ENCODE measurements at places on chromosomes 4 and X.

DNA sequence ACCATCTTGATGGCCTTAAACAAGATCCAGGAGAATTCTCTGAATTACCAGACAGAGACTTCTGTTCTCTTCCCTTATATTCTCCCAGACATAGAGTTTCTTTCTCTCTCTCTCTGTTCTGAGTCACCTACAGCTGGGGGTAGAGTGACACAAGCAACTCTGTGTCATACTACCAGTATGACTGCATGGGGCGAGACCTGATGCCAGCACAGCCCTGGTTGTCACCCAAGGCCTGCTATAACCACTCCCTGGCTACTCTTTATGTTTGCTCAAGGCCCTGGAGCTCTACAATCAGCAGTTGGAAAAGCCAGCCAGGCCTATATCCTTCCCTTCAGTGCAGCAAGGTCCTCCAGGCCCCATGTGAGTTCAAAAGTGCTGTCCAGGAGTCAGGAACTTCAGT, 114.2 kb upstream of the TENT5D start:
- no peak for DNase-seq

- DNase-seq, result no peak
These were observed 324.1 kb upstream of the EMCN start for GRCh38 chr4:100841911-100842310.

DNA sequence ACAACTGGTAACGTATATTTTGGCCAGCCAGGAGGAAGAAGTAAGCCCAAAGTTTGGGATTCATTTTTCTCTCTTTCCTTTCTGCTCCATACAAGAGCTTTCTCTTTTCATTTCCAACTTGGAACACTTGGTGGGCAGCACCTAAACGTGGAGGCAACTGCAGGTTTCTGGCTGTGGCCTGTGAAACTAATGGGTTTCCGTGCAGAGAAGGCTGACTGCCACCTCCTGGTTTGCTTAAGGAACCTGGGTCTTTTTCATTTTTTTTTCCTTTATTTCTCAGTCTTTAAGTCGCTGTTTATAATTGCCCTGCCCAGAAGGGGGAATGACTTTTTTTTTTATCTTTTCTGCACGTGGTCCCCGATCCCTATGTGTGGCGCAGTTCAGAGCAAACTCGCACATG, 15.4 kb downstream of the ZNF718 start:
- no peak for DNase-seq

- no peak for DNase-seq
These were observed 59.0 kb downstream of the AFAP1 start for GRCh38 chr4:7880683-7881082.

GRCh38 chr4:138953961-138954371, 61.6 kb upstream of the NOCT start:
- no peak for DNase-seq

DNA sequence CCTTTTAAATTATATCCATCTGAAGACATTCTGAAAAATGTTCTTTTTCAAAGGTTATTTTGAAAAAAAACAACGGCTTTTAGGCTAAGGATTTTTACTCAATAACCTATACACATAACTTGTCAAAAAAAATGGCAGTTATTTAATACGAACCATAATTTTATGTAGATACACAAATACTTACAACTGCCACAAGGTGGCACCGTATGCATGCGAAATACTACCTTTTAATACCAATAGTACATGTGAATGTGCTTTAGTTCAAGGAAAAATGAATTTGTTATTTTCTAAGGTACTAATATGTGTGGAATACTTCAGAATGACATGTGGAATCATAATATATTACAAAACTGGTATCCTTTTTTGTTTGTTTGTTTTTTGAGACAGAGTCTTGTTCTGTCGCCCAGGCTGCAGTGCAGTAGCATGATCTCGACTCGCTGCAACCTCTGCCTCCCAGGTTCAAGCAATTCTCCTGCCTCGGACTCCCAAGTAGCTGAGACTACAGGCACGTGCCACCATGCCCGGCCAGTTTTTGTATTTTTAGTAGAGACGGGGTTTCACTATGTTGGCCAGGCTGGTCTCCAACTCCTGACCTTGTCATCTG, 4.6 kb upstream of the MAD2L1 start:
- DNase-seq, result peak; percentile 31

- DNase-seq, result no peak
These were observed 320.6 kb downstream of the DTHD1 start for GRCh38 chr4:36601864-36602495.

- DNase-seq, result peak; percentile 12
These were observed 126.6 kb downstream of the PPP4R3C start for GRCh38 chrX:27336466-27337091.

DNA sequence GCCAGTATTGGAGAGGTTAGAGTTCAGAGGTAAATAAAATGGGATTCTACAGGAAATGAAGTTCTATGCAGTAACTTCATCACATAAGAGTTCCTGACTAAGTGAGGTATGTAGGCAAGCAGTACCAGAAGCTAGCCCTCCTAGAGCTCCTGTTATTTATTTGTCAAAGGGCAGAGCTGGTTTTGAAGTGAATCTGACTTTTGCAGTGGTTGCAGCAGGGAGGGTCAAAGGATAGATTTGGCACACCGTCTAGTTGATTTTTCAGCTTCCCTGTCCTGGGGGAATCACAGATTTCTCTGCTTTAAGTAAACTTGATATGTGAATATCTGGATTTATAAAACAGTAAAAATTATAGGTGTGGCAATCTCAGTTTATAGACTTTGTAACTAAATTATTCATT, 130.7 kb downstream of the IL1RAPL2 start:
- DNase-seq, result no peak

GRCh38 chrX:9983846-9984245, 16.7 kb downstream of the CLDN34 start:
- no peak for DNase-seq

DNA sequence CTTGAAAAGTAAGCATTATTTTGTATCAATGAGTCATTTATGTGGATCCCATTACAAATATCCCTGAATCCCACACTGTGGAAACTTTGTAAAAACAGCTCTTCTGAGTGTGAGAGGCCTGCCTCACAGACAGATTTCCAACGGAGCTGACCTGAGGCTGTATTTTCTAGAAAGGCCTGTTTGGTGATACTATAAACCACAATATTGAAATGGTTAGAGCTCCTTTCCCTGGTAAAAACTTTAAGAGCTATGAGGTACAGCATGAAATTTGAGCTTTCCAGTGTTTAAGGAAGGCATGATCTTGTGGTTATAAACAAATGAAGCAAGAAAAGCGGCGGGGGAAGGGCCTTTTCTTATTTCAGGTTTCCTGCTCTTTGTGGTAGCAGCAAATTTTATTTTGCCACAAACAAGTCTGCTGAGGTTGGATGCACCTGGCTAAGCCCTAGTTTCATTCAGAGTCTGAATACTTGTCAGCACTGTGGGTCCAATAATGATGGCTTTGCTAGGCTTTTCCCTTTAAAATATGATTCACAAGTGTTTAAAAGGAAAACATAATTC, 86.8 kb upstream of the ETNPPL start:
- DNase-seq, result no peak

DNA sequence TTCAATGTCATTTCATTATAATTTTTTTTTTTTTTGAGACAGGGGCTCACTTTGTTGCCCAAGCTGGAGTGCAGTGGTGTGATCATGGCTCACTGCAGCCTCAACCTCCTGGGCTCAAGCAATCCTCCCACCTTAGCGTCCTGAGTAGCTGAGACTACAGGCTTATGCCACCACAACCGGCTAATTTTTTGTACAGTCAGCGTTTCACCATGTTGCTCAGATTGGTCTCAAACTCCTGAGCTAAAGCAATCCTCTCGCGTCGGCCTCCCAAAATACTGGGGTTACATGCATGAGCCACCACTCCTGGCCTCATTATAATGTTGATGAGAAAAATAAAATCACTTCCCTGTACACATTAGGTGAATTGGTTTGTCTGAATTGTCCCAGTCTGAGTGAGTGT, 16.9 kb downstream of the TAF7L start:
- DNase-seq, result no peak

- no peak for DNase-seq
These were observed 70.2 kb upstream of the EFNB1 start for GRCh38 chrX:68758671-68759070.

GRCh38 chr4:173167758-173168395, 734 bp upstream of the GALNT7 start:
- DNase-seq, result no peak

- DNase-seq, result no peak
These were observed 261.2 kb upstream of the ANKRD50 start for GRCh38 chr4:124973716-124974115.

GRCh38 chr4:133584714-133585113, 435.6 kb downstream of the PCDH10 start:
- no peak for DNase-seq

DNA sequence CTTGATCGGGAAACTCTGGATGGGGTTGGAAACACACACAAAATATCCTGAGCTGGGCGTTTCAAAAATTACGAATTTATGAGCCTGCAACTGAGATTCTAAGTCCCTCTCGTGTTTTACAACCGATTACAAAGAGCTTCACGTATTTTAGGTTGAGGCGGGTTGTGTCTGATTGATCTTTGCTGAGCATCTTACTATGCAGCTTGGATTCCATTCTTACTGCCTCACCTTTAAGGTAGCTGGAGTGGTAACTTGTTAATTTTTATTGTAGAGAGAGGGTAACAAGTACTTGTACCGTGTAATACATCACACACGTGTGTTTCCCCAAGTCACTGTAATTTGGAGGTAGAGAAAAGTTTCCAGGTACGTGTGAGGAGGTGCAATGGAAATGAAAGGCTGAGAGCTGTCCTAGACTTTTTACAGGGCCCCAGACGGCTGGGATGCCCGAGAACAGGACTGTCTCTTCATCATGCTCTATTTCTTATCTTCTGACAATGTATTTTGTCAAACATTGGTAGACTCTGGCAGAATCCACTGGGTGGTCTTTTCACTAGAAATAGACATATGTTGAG, 97.8 kb upstream of the TENM3 start:
- no peak for DNase-seq

- DNase-seq, result no peak
These were observed 168.3 kb downstream of the TMA16 start for GRCh38 chr4:163662768-163663167.

- no peak for DNase-seq
These were observed 166.1 kb downstream of the AFAP1 start for GRCh38 chr4:7773401-7774180.

- no peak for DNase-seq
These were observed 325.2 kb downstream of the LDB2 start for GRCh38 chr4:16573206-16573605.

DNA sequence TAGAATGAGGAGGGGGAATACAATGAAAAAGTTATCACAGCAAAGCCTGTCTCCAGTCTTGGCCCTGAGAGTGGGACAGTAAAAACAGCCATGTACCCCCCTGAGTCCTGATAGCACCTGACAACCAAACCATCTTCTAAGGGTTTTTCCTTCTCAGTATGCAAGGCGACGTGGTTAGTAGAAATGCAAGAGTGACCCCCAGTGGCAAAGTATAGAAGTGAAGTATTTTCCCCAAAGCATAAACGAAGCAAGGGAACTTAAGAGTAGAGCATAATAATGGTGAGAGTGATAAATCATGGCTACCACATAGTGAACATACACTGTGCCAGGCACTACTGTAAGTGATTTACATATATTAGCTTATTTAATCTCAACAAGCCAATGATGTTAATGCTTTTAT, 52.8 kb downstream of the FAM47C start:
- peak; percentile 38 for DNase-seq

DNA sequence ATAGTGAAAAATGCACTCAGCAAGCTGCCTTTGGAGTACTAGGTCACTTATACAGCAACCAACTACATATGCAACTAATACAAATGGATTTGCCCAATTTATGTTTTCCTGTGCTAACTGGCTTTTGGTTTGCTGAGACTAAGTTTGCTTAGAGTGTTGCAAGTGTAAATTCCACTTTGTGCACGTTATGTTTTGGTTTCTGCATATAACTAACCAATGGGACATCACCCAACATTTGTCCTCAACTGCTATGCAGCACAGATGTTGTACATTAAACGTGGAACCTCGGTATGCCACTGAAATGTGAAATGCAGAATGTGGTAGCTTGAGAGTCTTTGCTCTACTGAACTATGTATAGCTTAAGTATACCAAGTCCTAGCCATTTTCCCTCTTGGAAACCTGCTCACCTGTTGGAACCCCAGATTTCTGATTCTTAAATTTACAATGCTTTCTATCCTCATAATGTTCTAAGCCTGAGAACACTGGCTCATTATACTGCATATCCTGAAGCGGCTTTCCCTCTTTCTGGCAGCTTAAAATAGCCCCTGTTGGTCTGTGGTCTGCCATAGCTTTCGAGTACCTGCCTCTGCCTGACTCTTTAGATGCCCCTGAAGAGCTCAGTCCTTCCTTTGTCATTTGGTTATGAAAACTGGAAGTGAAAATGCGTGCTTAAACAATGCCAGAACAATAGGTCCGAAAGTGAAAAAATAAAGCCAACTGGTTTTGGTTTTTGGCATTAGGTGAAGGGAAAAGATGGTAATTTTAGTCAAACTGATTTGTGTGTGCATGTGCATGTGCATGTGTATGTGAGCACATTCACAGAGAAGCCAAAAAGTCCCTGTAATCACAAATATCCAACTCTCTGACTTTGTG, 158.0 kb downstream of the SH2D1A start:
- no peak for DNase-seq

DNA sequence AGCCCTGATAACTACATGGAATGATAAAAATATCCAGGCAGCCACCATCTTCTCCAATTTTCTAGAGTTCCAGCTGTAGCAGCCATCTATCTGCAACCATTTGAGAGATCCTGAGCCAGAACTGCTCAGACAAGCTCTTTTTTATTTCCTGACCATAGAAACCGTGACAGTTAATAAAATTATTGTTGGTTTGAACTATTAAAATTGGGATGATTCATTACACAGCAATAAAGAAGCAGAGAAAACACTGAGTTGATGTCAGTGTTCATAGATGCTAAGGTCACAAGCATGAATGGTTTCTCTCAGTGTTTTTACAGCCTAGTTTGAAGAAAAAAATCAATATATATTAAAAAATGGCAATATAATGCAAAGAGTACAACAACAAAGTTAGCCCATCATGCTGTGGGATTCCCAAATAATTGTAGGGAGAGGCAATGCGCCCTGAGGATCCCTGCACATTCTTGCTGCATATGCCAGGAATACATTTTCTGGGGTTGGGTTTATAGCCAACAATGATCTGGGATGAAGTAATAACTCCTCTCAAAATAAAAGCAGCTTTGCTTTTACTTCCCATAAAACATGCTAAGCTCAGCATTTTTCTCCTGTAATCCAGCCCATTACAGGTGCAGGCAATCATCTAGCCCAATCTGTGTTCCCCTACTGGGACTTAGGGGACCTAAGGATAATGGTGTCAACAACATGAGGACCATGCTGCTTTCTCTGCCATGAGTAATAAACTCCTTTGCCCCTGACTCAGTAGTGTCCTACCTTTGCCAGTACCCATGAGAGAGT, 84.0 kb downstream of the PABPC4L start:
- DNase-seq, result no peak

DNA sequence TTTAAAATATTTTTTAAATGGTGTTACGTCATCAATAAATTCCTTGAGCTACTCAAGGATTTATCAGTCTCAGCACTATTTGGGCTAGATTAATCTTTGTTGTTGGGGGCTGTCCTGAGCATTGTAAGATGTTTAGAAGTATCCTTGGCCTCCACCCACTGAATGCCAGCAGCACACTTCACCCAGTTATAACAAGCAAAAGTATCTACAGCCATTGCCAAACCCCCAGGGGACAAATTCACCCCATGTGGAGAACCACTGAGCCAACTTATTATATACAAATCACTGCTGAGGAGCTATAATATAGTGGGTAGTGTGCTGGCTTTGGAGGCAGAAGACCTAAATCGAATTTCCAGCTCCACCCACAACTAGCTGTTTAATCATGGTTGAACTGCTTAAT, 58.3 kb downstream of the ATP10D start:
- no peak for DNase-seq
